ENCODE measurements at places on chromosomes 5 and 9.

- no peak for DNase-seq
Observed at GRCh38 chr5:114266374-114266773, 95.5 kb upstream of the KCNN2 start.

- DNase-seq, result no peak
Observed at GRCh38 chr5:31663519-31663918, 24.6 kb downstream of the PDZD2 start.

DNA sequence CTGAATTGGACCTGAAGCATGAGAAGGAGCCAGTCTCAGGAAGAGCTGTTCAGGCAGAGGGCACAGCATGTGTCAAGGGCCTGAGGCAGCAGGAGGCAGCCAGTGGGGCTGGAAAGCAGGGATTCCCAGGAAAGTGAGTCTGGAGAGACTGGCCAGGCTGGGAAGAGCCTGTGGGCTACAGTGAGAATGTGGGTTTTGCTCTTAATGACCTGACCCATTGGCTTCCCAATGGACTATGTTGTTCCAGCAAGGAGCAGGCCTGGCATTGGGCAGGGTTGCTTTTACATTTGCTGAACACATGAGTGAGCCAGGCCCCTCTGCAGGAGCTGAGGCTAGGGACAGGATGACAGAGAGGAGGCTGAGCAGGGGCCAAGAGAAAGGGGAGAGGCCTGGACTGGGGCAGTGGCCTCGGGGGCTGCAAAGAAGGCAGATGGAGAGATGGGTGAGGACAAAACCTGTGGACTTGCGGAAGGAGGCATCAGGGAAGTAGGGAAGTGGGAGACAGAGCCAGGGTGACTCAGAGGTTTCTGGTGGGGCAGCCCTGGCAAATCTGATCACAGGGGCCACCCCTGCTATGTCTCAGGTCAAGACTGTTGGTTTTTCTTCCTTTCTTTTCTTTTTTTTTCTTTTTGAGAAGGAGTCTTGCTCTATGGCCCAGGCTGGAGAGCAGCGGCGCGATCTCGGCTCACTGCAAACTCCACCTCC is 65.9 kb upstream of the NEK6 start:
- DNase-seq, result no peak

GRCh38 chr5:61217214-61217613 is 54.9 kb upstream of the SMIM15 start:
- no peak for DNase-seq

DNA sequence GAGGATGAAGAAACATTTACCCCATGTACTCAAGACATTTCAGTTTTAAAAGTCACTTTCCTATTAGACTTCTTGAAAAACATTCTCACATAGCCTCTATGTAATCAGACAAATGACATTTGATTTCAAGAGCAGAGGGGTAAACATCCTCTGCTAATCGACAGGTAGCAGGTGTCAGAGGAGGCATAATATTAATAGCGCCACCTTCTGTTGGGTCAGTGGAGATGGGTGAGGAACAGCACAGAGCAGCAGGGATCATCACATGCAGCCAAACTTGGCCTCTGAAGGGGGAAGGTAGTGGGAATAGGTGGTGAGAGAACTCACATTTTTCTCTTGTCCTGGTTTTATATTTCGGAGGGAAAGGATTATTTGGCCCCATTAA is 3.3 kb upstream of the LSM11 start:
- DNase-seq, result no peak

GRCh38 chr5:134592141-134592746 is 40.4 kb downstream of the SAR1B start:
- no peak for DNase-seq
